ENCODE measurements at places on chromosomes 5 and 9. TPM values are rescaled to one million over a fixed set of nuclear protein-coding genes. Genes with fewer than 3 reads are reported as not detected.

ZNF484 gene
- 8.9 TPM for total RNA-seq

GRCh38 chr5:169538944-169539343, 44.6 kb upstream of the SPDL1 start:
- H3K4me3 ChIP-seq, result no peak overlapping the region
- H3K27ac ChIP-seq, result no peak overlapping the region
- H3K36me3 ChIP-seq, result no peaks in the 10 kb centered on the region
- no peaks in the 10 kb centered on the region for H3K27me3 ChIP-seq
- DNase-seq, result no peak

- no peak overlapping the region for H3K4me3 ChIP-seq
- no peak overlapping the region for H3K27ac ChIP-seq
- no peaks in the 10 kb centered on the region for H3K4me1 ChIP-seq
- no peak for DNase-seq
- peaks cover 65% of the 10 kb centered on the region for H3K36me3 ChIP-seq
These were observed 69.8 kb downstream of the CMYA5 start for GRCh38 chr5:79759436-79759835.

RAB3C gene
- total RNA-seq, result 9.6 TPM

LIFR gene
- 85.0 TPM for total RNA-seq

GRCh38 chr9:137955586-137955985, 78.0 kb downstream of the CACNA1B start:
- no peaks in the 10 kb centered on the region for H3K4me1 ChIP-seq
- no peaks in the 10 kb centered on the region for H3K36me3 ChIP-seq
- H3K27me3 ChIP-seq, result peaks cover 21% of the 10 kb centered on the region
- no peak overlapping the region for H3K27ac ChIP-seq
- H3K4me3 ChIP-seq, result no peak overlapping the region
- no peak for DNase-seq

DNA sequence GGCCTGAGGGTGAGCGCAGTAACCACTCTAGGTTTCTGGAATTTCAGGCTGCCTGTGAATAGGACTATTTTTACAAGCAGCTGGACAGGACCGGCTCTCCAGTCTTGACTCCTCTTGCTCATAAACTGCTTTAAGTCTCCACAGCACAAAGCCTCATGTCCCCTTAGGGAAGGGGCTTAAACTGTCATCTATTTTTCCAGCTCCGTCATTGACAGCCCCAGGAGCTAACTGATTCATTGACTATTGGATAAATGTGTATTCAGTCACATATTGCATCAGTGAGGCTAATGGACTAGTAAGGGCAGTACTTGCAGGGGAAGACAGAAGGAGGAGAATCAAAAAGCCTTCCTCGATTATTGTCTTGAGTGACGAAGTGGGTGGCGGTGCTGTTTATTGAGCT, 719.4 kb upstream of the ADAMTS16 start:
- H3K4me1 ChIP-seq, result no peaks in the 10 kb centered on the region
- DNase-seq, result no peak
- H3K27ac ChIP-seq, result no peak overlapping the region
- H3K4me3 ChIP-seq, result no peak overlapping the region
- H3K27me3 ChIP-seq, result no peaks in the 10 kb centered on the region

All from esophagus muscularis mucosa (tissue), 4 donors.